HFF-Myc (cell line): ENCODE measurements at places on chromosomes 4 and X.

DNA sequence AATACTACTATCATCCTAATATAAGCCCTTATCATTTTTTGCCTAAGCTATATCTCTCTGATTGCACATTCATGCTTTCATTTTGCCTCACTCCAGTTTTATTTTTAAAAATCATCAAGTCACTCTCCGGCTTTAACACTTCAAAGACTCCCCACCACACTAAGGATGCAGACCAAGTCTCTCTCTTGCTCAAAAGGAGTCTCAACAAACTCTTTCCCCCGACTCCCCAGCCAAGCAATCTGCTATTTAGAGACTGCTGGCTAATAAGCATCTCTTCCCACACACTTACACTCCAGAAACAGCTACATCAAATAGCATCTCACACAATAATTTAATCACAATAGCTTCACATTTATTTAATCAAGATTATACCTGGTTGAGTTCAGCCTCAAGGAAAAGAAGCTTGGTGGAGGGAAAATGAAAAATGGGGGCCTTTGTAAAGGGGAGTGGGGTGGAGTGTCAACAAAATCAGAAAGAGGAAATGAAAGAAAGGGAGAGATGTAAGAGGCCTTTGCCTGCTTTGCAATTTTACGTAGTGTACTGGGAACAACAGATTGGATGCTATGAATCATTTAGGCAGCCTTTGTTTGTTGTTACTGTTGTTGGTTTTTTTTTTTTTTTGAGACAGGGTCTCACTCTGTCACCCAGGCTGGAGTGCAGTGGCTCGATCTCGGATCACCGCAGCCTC is 104.1 kb upstream of the MCF2 start:
- no peak for DNase-seq

GRCh38 chr4:101527188-101527587 is 179.9 kb upstream of the PPP3CA start:
- DNase-seq: no peak

DNA sequence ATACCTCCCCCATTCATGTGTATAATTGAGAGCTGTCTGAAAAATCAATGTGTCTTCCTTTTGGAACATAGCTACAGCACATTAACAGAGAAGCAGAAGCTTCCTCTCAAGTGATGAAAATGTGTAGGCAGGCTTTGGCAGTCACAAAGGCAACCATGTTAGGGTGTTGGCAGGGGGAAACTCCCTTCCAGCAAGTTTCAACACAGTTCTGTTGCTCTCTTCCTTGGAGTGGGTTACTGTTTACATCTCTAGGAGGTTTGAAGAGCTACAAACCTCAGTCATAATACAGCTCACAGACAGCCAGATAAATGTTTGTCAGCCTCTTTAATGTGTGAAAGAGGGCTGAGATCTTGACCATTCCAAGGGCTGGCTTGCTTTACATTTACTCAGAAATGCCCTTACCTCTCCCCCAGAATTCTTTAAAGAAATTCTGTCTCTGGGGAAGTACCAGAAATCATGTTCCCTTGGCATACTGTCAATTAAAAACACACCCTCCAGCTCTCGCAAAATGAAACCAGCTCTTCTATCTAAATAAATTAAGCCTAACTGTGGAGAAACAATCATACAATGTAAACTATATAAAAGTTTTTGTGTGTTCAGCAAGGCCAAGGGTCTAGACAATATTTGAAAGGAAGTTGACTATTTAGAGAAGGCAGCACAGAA is 18.9 kb downstream of the ZBTB33 start:
- DNase-seq: no peak

DNA sequence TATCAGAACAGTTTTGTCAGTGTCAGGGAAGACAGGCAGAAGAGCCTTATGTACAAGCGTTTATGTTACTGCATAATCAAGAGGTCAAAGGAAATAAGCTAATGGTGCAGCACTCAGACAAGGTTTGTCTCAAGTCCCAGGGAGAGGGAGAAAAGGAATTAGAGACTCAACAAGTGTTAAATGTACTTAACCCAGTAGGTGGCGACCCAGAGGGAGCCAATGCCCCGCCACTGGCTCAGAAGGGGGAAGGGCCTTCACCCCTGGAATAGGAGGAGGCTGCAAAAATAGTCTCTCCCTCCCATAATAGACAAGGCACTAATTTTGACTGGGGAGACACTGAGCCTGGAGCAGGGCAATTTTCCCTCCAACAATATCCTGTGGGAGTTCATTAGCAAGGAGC is 14.1 kb upstream of the PAPSS1 start:
- no peak for DNase-seq
